Right atrium auricular region (tissue), 2 donors: ENCODE measurements at places on chromosomes 2 and 18. TPM values are rescaled to one million over a fixed set of nuclear protein-coding genes. Genes with fewer than 3 reads are reported as not detected.

- no peak for DNase-seq
- no peaks in the 10 kb centered on the region for H3K27me3 ChIP-seq
- peaks cover 12% of the 10 kb centered on the region for H3K36me3 ChIP-seq
These were observed 639 bp downstream of the MAIP1 start for GRCh38 chr2:199956062-199956380.

- H3K27ac ChIP-seq: no peak overlapping the region
- DNase-seq: no peak
- H3K4me3 ChIP-seq: no peak overlapping the region
- no peaks in the 10 kb centered on the region for H3K36me3 ChIP-seq
- no peaks in the 10 kb centered on the region for H3K27me3 ChIP-seq
- H3K4me1 ChIP-seq: no peaks in the 10 kb centered on the region
These were observed 357.4 kb upstream of the ACVR2A start for GRCh38 chr2:147487286-147487977.

DNA sequence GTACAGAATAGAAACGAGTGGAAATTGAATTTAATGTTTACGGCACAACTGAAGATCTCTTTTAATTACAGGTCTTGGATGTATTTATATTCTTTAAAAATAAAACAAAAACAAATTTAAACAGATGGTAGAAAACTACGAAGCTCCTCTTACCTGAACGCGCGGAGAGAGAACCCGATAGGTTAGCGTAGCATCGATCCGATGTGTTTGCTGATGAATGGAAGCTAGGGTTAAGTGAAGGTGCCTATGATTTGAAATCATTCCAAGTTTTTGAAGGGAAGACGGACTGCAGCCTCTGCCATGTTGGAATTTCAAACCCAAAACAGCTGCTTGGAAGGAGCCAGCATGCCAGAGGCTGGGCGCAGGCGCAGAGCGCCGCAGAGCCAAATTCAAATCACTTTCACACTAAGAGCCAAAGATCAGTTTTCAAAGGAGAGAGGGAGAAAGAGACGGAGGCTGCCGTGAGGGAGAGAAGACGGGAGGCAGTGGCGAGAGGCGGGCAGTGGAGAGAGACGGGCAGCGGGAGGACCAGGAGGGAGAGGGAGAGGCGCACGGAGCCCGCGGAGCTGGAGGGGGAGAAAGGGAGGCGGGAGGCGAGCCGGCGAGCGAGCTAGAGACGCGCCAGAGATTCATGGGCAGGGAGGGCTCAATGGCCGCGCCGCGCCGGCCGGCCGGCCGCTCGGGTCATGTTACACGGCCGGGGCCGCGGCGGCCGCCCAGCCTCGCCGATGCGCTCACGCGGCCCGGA, at the start of gene FIGN:
Gene FIGN, minus strand, starts transcription at position 324 of the 748 bp plus-strand sequence. CDS start 1,081 bp downstream, outside the sequence.
- H3K27me3 ChIP-seq: no peaks in the 10 kb centered on the region
- DNase-seq: peak; percentile 87
- peaks cover 10% of the 10 kb centered on the region for H3K4me1 ChIP-seq
- peak within 1 kb of the TSS; percentile 62 for H3K4me3 ChIP-seq

Gene THSD7B
- total RNA-seq: 0.08 TPM

DNA sequence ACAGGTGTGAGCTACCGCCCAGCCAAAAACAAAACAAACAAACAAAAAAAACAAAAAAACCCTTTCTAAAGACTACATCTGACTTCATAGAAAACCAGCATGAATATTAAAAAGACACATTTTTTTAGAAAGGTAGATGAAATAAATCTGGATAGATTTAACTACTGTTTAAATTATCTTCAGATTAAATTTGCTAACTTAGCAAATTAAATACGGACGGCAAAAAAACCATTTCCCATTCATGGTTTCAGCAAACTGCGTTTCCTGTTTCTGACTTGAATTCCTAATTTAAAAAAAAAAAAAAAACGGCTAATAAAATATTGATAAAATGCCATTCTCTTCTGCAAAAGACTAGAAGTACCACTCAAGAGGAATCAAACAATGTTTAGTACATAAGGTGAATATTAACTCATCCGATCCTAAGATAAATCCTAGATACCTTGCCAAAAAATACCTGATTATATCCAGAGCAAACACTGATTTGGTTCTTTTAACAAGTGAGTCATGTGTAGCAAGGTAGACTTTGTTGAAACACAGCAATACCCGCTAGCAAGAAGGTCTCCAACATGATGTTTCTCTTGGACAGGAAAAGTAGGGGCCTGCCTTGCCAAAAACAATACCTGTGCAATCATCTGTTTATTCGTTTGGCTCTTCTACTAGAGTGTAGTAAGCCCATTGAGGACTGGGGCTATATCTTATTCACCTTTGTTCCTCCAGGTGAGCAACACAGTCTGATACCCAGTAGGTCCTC, 96.2 kb downstream of the BARD1 start:
- no peak overlapping the region for H3K27ac ChIP-seq
- H3K36me3 ChIP-seq: no peaks in the 10 kb centered on the region
- DNase-seq: no peak
- no peaks in the 10 kb centered on the region for H3K27me3 ChIP-seq
- H3K4me1 ChIP-seq: no peaks in the 10 kb centered on the region

Gene NLRC4
- 1.3 TPM for total RNA-seq

- H3K36me3 ChIP-seq: no peaks in the 10 kb centered on the region
- peak overlapping the region; percentile 29 for H3K27ac ChIP-seq
- H3K27me3 ChIP-seq: no peaks in the 10 kb centered on the region
- no peak overlapping the region for H3K4me3 ChIP-seq
- H3K4me1 ChIP-seq: peaks cover 19% of the 10 kb centered on the region
- no peak for DNase-seq
These were observed 54.6 kb upstream of the MAP4K3 start for GRCh38 chr2:39491653-39492052.

Gene DNER
- total RNA-seq: 28.4 TPM

DNA sequence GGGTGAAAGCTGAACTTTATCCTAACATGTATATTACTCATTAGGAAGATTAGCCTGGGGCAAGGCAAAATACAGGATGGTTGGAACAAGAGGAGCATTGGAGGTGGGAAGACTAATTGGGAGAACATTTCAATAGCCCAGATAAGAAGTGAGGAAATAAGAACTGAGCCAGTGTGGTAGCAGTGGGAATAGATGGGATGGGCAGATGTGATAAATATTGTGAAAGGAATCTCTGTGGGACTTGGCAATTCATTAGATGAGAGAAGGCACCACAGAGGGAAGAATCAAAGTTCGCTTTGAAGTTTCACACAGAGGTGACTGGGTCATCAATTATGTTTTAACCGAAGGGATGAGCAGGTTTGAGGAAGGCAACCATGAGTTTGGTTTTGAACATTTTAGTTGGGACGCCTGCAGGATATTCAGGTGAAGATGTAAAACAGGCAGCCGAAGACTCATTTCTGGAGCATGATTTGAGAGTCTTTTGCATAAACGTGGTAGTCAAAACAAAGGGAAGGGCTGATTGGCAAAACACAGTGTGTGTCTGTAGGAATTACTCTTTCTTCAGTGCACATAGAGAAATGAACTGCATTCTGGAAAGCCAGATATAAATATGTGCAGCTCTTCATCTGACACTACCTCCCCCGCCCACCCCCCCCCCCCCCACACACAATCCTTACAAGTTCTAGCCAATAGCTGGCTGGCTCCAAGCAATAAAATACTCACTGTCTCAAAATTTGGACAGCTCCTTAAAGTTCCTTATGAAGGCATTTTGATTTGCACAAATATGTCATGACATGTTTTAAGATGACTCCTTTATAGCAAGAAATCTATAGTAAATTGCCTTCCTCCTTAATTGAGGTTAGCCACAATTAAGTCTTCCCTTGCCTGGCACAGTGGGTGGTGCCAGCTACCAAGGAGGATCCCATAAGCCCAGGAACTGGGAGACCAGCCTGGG, 1.9 kb upstream of the SLC1A4 start:
- H3K4me1 ChIP-seq: peaks cover 17% of the 10 kb centered on the region
- H3K36me3 ChIP-seq: no peaks in the 10 kb centered on the region
- H3K27me3 ChIP-seq: no peaks in the 10 kb centered on the region
- no peak for DNase-seq
- peak overlapping the region; percentile 78 for H3K4me3 ChIP-seq

Gene AFF3
- total RNA-seq: 10.8 TPM

DNA sequence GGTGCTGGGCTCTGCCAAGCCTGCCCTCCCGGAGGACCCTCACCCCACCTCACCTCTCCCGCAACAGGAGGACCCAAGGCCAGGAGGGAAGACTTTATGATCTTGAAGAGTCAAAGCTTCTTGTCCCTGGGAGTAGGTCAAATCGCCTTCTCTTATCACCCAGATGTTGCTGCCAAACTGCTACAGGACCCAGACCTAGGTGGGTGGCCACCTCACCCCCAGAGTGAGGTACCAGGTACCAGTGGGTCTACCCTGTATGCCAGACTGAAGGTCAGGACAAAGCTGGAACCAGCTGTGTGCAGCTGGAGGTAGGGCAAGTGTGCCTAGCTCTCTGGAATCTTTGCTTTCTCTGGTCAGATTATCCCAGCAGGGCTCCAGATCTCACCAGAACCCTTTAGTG, 197.2 kb downstream of the ZFP36L2 start:
- no peak overlapping the region for H3K27ac ChIP-seq
- H3K36me3 ChIP-seq: no peaks in the 10 kb centered on the region
- H3K27me3 ChIP-seq: no peaks in the 10 kb centered on the region
- H3K4me3 ChIP-seq: no peak overlapping the region
- no peak for DNase-seq

DNA sequence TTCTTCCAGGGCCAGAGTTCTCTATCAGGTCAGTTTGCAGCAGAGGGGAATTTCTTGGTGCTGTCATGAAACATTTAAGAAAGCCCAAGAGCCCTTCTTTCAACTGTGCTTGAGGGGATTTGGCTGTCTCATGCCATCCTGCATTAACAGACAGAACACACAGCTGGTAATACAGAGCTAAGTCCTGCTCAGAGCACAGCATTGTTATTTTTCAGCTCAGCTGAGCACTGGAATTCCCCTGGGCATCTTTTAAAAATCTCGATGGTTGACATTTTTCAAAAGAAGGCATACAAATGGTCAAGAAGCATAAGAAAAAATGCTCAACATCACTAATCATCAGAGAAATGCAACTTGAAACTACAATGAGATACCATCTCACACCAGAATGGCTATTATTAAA, 14.9 kb upstream of the IL1R2 start:
- DNase-seq: no peak
- H3K4me3 ChIP-seq: no peak overlapping the region
- no peaks in the 10 kb centered on the region for H3K27me3 ChIP-seq
- H3K4me1 ChIP-seq: no peaks in the 10 kb centered on the region

- no peak overlapping the region for H3K27ac ChIP-seq
- DNase-seq: no peak
- no peaks in the 10 kb centered on the region for H3K27me3 ChIP-seq
- H3K4me3 ChIP-seq: no peak overlapping the region
- H3K4me1 ChIP-seq: no peaks in the 10 kb centered on the region
- H3K36me3 ChIP-seq: no peaks in the 10 kb centered on the region
These were observed 262.1 kb downstream of the GALNT13 start for GRCh38 chr2:154133823-154134222.

Gene C2orf15
- not detected for total RNA-seq

DNA sequence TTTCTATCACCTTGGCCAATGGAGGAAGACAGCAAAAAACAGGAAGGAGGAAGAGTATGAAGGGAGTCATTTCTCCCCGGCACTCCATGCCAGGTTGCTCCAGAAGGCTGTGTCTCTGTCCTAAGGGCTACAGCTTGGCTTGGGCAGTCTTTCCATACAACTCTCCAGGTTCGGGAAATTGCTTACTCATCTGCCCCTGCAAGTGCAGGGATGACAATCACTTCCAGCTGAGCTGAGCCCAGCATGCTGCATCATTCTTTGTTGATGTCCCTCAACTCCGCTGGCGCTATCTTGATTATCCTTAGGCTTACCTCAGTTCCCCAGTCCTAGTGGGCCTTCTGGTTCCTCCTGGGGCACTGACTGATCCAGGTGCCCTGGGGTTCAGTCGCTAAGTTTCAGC, 86.9 kb upstream of the COPS8 start:
- no peaks in the 10 kb centered on the region for H3K36me3 ChIP-seq
- H3K27me3 ChIP-seq: no peaks in the 10 kb centered on the region
- no peak overlapping the region for H3K27ac ChIP-seq
- no peak for DNase-seq
- no peaks in the 10 kb centered on the region for H3K4me1 ChIP-seq

Gene CNTNAP5
- not detected for total RNA-seq

Gene TMEM200C
- 0.26 TPM for total RNA-seq

DNA sequence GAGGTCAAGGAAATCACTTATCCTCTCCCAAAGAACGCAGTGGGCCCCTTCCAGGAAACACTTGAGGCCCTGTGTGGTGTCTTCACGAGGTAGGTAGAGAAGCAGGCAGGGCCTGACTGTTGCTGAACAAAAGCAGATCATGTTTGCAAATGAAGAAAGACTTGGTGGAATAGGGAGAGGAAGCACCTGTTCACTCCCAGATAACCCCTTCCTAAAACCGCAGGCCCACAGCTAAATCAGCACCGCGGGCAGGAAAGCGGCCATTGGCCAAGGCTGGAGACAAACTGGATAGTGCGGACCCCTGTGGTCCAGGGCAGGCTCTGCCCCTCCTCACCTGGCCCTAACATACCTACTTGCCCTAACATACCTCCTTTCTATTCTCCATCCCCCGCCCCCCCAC, 64.9 kb upstream of the KLHL29 start:
- no peaks in the 10 kb centered on the region for H3K27me3 ChIP-seq
- H3K36me3 ChIP-seq: no peaks in the 10 kb centered on the region
- H3K4me1 ChIP-seq: peaks cover 12% of the 10 kb centered on the region
- no peak for DNase-seq
- no peak overlapping the region for H3K4me3 ChIP-seq

GRCh38 chr2:160918906-160919503, 241.2 kb upstream of the TANK start:
- H3K4me1 ChIP-seq: peaks cover 30% of the 10 kb centered on the region
- H3K27ac ChIP-seq: no peak overlapping the region

- no peaks in the 10 kb centered on the region for H3K4me1 ChIP-seq
- H3K4me3 ChIP-seq: no peak overlapping the region
- no peak for DNase-seq
- no peaks in the 10 kb centered on the region for H3K36me3 ChIP-seq
These were observed 168.0 kb downstream of the RPIA start for GRCh38 chr2:88859461-88859860.

- no peak overlapping the region for H3K27ac ChIP-seq
- no peaks in the 10 kb centered on the region for H3K4me1 ChIP-seq
- H3K4me3 ChIP-seq: no peak overlapping the region
- H3K36me3 ChIP-seq: no peaks in the 10 kb centered on the region
These were observed 184.1 kb upstream of the ARL4C start for GRCh38 chr2:234680688-234681619.

Gene ANKRD62
- total RNA-seq: not detected

Gene FBLN7
- 0.86 TPM for total RNA-seq

- H3K36me3 ChIP-seq: no peaks in the 10 kb centered on the region
- peak overlapping the region; percentile 31 for H3K27ac ChIP-seq
- H3K4me3 ChIP-seq: peak overlapping the region; percentile 34
- no peak for DNase-seq
- no peaks in the 10 kb centered on the region for H3K27me3 ChIP-seq
These were observed 533 bp downstream of the CXCR4 start for GRCh38 chr2:136117391-136117841.

GRCh38 chr18:63187791-63188460, 131.6 kb downstream of the BCL2 start:
- no peaks in the 10 kb centered on the region for H3K27me3 ChIP-seq
- no peak for DNase-seq
- no peaks in the 10 kb centered on the region for H3K36me3 ChIP-seq
- H3K27ac ChIP-seq: peak overlapping the region; percentile 31
- H3K4me1 ChIP-seq: no peaks in the 10 kb centered on the region
